ENCODE measurements at places on chromosomes 5 and 9.

DNA sequence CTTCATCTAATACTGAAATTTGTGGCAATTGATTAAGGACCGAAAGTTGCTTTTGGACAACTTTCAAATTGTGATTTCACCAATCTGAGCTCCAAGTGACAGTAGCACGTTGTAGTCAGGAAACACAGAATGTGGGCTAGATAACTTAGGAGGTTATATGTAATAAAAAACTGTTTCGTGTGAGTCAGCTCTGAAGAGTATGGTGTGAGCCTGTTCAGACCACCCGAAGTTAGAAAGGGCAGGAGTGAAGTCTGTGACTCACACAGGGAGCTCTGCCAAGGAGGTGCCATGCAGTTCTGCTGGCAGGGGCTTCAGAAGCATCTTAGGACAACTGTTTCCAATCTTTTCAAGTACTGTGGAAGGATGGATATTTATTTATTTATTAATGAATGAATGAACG lies 16.4 kb upstream of the ZBTB34 start:
- no peak for DNase-seq

DNA sequence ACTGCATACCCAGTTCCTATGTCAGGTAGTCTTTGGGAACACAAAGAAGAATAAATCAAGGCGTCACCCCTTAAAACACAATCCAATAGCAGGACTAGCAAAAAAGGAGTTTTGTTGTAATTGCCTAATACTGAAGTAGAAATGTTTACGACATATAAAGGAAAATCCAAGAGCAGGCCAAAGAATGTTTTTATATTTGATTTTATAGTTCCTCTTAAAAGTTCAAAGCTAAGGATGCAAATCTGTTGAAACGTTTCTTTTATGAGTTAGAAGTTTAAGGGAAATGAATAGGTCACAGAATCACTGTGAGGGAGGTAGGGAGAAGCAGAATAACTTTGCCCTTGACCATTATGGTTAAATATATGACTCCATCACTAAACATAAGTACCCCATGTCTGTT lies 136.1 kb downstream of the PAM start:
- DNase-seq, result no peak

DNA sequence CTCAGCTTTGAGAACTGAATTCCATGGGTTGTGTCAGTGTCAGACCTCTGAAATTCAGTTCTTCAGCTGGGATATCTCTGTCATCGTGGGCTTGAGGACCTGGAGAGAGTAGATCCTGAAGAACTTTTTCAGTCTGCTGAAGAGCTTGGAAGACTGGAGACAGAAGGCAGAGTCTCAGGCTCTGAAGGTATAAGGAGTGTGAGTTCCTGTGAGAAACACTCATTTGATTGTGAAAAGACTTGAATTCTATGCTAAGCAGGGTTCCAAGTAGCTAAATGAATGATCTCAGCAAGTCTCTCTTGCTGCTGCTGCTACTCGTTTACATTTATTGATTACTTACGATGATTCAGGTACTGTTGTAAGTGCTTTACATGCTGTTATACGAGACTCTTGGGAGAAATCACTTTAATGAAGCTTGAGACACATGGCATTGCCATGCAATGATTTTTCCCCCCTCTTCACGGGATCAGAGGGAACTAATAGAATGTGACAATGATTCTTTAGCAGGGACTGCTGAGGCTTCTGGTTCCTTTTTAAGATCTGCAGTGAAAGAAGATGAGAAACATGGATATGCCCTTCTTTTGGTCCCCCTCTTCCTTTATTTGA lies 63.8 kb downstream of the PTTG1 start:
- DNase-seq, result no peak

- DNase-seq, result no peak
These were observed 17.0 kb upstream of the CREBRF start for GRCh38 chr5:173039188-173039587.

DNA sequence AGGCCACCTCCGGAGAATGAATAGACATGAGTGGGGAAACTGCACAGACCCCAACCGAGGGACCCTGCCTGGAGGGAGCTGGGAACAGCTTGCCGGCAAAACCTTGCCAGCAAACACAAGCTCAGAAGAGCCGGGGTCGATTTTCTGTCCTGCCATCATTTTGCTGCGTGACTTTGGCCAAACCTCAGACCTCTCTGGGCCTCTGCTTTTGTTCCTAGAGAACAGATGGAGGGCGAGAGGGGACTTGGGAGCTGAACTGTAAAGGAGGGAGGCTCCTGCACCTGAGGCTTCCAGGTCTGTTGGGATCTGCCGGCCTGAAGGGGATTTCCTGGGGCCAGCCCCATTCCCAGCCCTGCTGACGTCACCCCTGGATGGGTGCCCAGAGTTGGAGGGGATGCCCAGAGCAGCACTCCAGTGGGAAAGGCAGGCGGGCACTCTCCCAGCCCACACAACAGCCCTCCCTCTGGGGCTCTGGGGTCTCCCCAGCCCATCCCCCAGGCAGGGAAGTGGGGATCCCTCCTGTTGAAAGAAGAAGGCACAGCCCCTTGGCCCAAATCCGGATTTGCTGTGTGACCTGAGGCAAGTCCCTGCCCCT lies 40.4 kb upstream of the SYNPO start:
- no peak for DNase-seq

DNA sequence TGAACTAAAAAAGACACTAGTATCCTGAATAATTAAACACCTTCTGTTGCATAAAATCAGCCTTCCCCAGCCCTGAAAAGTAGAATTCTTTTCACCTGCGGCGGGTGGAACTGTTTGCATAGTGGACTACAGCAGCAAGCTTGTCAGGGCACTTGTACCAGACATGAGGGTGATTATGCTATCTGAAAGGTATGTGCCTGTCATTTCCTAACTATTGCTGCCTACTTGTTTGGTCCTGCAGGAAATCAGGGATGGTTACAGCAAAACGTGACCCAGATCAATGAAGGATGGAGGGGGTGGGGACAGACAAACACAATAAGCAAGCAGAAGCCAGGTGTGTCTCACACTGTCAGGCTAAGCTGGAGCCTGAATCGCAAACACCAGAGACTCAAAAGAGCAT lies 385.6 kb downstream of the MLLT3 start:
- DNase-seq, result no peak

DNA sequence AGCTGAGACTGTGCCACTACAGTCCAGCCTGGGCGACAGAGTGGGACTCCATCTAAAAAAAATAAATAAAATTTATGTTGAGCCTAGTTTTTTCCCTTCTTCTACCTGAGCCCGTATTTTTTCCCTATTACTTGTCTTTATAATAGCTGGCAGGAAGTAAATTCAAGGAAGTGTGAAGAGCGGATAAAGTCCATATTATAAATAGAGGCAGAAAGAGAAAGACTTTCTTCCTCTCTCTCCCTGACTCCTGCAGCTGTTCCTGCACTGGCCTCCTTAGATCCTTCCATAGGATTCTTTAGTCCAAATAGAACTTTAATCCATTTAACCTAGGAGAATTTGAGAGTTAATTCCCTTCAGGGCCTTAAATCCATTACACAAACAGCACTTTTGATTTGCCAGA lies 10.3 kb upstream of the ERBIN start:
- DNase-seq, result no peak

DNA sequence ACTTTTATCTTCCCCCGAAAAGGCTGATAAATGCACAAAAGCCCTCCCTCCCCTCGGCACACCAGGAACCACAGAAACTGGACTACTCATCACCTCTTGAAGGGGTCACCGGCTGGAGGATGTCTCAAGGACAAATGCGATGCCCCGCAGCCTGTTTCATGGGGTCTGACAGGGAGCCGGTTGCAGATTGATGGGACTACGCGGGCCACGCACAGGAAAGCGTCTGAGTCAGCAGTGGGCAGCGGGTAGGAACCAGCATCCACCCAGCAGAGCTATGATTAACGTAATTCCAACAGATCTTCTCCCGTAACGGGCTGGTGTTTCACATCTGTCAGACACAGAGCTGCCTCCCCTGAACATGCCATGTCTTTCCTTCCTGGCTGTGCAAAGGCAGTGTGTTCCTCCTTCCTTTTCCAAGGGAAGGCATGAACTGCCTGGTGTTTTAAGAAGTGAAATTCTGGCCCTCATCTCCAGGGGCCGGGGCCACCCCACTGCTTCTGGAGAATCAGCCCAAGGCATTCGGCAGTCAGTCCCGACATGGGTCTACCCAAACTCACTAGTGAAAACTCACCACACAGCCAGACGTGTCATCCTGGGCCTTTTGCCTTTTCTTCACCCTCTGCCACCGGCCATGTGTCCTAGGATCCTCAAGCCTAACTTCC lies 144.4 kb upstream of the PHYKPL start:
- no peak for DNase-seq

DNA sequence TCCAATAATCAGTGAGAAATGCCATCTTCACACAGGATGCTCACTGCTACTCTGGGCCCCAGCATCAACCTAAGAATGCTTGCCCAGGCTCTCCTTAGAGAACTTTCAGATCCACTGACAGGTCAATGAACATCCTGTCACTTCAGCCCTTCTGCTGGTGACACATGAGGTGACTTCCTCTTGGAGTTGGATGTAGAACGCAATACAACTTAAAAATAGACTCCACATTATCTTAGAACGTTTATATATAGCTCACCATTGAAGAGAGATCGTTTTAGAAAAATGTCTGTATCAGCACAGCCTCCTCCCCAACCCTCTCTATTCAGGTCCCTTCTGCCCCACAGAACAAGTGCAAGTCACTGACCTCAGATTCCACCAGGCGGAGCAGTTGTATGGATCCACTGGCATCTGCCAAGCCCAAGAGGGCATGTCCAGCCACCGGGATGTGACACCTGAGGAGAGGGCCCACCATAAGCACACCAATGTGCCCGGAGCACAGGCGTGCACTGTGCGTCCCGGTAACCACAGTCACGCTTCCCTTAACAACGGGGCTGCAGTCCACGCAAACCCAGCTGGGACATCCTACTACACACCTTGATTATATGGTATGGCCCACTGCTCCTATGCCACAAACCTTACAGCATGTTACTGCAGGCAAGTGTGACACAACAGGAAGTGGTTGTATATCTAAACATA lies 2.9 kb downstream of the DPH7 start:
- no peak for DNase-seq

- DNase-seq, result no peak
These were observed 169.1 kb downstream of the YTHDC2 start for GRCh38 chr5:113682497-113683136.

DNA sequence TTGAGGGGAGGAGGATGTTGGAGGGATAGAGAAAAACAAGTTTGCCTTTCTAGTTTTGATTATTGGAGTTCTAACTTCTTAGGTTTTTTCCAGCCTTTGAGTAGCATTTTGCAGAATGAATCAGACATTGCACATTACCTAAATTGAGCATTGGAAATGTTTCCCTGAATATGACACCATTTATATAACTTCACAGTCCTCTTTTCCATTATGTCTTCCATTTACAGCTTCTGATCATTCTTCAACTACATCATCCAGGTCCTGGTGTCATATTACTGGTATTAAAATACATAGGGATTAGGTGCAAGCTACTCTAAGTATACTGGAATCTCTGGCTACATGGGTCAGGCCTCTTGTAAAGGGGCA lies 286.1 kb downstream of the ARHGAP26 start:
- no peak for DNase-seq

- no peak for DNase-seq
These were observed 943 bp downstream of the CLTB start for GRCh38 chr5:176415240-176415951.

GRCh38 chr5:135565725-135566421 lies 12.9 kb downstream of the CXCL14 start:
- DNase-seq, result peak; percentile 47

DNA sequence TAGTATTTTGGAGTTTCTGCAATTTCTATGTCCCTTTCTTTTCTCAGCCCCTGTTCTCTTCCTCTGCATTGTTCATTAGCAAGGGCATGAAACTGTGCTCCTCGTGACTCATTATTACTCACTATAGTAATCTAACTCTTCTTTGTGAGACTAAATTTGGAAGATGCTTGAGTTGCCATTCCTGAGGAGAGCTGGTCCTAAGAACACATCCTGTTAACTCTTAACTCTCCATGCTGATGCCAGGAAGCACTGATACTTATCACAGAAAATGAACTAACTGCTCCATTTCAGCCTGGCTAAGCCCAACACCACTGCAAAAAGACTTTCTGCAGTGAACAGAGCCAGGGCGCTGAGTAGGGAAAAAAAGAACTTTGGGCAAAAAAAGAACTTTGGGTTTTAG lies 10.6 kb upstream of the CSNK1A1 start:
- no peak for DNase-seq

DNA sequence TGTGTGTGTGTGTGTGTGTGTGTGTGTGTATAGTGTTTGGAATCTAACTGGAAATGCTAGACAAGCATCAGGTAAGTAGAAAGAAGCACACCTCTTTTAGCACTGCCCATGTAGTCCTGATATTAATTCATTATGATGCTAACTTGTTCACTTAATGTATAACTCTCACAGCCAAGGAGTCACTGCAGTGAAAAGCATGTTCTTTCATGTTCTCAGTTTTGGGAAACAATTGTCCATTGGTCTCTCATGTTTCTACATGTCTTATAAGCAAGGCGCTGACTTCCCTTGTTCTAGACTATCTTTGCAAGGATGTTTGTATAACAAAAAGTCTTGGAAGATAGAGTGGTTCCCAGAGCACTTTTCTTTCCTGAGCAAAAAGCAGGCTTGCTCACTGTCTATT lies 148.8 kb upstream of the TNPO1 start:
- no peak for DNase-seq

DNA sequence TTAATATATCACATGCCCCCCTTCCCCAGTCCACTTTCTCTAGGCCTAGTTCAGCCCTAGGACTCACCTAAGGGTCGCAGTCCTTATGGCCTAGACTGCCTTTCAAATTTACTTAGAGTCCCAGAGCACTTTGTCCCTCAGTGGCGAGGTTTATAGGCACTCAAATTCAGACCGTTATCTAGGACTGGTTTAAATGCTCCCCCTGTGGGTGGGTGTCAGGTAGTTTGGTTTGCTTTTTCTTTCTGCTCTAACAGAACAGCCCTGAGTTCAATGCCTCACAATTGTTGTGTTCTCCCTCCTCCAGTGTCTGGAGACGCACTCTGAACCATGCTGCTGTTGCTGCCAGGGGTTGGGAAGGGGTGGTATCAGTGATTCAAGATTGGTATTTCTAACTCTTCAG lies 317.1 kb downstream of the MAT2B start:
- no peak for DNase-seq

All from stimulated activated CD8-positive, alpha-beta memory T cell treated with anti-CD3 and anti-CD28 coated beads, Interleukin-7, amount 100 ng/mL, for 1 hour (primary cell).